CD4-positive, alpha-beta T cell treated with Interleukin-21 for 1 hour (primary cell): ENCODE measurements at places on chromosomes 3 and 15.

DNA sequence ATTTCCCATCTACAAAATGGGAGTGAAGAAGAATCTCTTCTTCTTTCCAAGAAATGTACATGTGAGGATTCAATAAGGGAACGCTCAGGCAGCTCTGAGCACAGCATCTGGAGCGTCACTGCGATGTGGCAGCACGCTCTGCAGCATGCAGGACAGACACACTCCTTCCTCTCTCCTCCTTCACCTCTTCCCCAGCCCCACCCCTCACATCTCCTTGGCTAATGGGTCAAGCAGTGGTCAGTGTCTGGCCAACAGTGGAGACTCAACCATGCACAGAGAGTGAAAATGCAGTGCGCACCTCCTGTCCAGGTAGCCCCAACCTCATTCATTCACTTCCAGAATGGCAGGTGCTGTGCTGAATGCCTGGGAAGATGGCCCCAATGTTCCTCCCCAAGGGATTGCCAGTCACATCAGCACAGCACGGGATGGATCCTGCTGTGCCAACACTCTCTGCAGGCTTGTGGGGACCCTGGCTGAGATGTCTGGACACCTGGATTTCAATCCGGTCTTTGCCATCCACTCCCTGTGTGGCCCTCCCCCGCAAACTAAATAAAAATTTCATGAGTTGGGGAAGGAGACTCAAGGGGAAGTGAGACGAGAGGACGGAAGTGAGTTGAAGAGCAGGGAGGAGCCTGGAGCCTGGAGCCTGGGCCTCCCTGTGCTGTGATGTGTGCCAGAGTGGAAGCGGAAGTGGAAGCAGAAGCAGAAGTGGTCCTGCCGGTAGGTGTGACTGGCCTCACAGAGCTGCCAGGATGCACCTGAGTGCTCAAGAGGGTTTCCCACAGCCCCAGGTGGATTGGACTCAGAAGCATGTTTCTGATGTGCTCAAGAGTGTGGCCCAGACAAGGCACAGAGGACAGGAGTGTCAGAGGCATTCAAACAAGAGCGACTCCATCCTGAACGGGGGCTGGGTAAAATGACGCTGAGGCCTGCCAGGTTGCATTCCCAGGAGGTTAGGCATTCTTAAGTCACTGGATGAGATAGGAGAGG, 163.9 kb downstream of the SMAD6 start:
- DNase-seq, result peak; percentile 22

DNA sequence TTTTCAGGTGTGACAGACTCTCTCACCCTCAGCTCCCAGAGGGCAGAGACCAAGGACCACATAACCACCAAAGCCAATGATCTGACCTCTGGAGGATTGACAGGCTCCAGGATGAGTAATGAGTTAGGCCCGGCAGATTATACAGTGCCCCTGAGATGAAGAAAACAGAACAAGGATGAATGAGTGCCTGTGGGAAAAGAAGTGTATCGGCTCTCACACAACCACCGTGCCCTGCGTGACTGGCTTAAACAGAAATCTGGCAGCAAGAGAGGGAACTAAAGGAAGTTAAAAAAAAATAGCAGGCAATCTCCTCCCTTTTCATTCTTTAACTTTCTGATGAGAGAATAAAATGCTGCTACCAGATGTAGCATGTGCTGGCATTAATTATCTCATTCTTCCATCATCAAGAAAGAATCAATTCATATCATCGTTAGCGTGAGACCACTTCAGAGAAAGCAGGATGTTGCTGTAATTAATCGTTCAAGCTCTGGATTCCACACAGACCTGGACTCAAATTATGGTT, 227.5 kb upstream of the COL8A1 start:
- DNase-seq, result no peak

- DNase-seq, result no peak
Observed at GRCh38 chr15:77097248-77097721, 26.4 kb upstream of the TSPAN3 start.

GRCh38 chr3:25897019-25897418, 107.1 kb downstream of the OXSM start:
- DNase-seq, result no peak

- no peak for DNase-seq
Observed at GRCh38 chr3:150252462-150252861, 155.6 kb upstream of the TSC22D2 start.

DNA sequence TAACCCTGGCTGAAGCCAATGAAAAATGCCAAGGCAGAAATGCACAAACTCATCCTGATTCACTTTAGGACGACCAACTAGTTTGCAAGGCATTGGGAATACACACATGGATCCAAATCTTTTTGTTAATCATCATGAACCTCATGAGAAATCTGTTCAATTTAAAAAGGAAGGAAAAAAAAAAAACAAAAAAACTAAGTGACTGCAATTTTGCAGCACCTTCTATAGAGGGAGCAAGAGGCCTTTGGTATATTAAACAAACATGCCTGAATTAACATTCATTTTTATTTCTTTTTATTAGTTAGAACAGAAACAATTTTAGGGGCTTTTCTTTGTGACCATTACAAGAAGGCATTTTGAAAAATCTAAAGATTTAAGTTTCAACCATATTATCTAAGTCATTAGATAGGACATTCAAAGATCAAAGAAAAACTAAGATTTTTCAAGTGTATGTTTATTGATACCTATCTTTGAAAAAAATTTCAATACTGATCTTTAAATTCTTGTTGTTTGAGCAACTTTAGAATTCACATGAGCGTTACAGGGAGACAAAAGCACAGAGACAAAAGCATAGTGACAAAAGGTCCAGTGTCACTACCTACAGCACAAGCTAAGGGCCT, 182.4 kb downstream of the CBLB start:
- DNase-seq, result peak; percentile 50

DNA sequence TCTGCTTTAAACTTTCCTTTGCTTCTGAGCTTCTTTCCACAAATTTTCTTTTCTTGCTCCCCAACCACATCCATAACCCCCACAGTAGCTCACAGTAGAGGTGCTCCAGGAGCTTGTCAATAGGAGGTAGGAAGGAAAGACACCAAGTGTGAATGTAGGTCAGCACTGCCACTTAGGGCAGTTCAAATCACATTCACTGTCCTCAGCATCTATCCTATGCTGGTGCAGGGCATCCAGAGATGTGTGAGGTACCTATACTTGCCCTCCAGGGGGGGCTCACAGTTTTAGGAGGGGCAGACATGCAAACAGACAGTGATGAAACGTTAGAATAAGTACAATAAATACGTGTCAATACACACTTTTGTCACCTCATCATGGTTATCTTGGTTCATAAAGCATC, 1.5 kb upstream of the SPSB4 start:
- no peak for DNase-seq

DNA sequence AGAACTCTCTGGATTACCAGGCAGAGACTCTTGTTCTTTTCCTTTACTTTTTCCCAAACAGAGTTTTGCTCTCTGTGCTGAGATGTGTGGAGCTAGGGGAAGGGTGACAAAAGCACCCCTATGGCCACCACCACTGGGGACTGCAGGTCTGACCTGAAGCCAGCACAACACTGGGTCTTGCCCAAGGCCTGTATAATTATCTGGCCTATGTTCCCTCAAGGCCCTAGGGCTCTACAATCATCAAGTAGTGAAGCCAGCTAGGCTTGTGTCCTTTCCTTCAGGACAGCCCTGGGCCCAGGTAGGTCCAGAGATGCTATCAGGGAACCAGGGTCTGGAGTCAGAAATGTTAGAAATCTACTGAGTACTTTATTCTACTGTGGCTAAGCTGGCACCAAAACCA, 28.4 kb downstream of the MYO1E start:
- no peak for DNase-seq

- no peak for DNase-seq
Observed at GRCh38 chr15:73716417-73716816, 32.2 kb downstream of the CD276 start.
